ENCODE measurements at places on chromosomes 7 and 10.
A peak's percentile ranks its signal among the peaks of the same experiment; 100 is the strongest.

DNA sequence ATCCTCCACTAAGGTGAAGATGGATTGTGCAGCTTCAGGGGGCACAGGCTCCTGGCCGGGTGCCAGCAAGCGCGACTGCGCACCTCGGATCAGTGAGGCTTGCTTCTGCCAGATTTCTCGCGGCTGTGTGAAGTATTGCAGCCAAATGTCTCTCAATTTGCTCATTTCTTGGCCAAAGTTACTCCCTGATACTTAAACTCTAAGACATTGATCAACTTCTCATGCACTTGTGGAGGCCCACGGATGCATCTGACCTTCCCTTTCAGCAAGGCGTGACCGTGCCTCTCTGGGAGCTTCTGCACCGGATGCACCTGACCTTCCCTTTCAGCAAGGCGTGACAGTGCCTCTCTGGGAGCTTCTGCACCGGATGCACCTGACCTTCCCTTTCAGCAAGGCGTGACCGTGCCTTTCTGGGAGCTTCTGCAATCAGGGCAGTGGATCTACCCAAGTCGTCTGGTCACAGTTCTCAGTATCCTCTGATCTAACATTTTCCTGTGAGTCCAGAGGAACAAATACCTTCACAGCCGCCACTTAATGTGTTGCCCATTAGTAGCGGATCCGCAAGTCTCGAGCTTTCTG, 248.3 kb downstream of the ADARB2 start:
- DNase-seq: no peak

GRCh38 chr10:94299417-94299816, 63.3 kb downstream of the NOC3L start:
- peak; percentile 79 for DNase-seq

GRCh38 chr10:30639946-30640786, 10.6 kb upstream of the LYZL2 start:
- DNase-seq: peak; percentile 86

DNA sequence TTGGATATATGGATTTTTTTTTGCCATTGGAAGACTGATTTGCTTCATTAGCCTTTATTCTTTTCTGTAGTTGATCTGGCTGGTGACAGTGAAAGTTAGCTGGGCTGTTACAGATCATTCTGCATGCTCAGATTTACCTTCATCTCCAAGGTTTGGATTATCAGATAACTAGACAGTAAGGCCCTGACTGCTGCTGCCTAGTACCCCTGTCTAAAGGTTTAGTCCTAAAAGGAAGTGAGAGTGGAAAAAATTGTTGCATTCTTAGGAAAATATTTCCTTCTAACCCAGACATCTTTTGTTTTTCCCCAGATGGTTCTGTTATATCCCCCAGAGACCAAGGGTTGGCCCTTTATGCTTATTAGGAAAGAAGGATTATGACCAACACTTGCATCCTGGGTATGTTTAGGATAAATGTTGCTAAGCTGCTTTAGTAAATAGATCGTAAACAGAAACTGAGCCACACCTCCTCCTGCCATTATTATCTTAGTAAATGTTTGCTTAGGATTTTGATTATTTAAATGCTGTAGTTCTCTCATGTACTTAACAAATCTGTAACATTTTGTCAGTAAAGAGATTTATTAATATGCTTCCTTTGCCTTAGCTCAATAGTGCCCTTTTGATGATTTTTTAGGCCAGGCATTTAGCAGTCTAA, 44.4 kb downstream of the MCU start:
- DNase-seq: peak; percentile 81

Measured in fibroblast of the aortic adventitia (primary cell).